Epithelial cell of esophagus (primary cell): ENCODE measurements at places on chromosomes 13 and 19.

GRCh38 chr13:99040536-99041131 is 62.8 kb upstream of the DOCK9 start:
- DNase-seq = peak; percentile 26

GRCh38 chr13:25286308-25286968 is 850 bp downstream of the MTMR6 start:
- DNase-seq = peak; percentile 61

DNA sequence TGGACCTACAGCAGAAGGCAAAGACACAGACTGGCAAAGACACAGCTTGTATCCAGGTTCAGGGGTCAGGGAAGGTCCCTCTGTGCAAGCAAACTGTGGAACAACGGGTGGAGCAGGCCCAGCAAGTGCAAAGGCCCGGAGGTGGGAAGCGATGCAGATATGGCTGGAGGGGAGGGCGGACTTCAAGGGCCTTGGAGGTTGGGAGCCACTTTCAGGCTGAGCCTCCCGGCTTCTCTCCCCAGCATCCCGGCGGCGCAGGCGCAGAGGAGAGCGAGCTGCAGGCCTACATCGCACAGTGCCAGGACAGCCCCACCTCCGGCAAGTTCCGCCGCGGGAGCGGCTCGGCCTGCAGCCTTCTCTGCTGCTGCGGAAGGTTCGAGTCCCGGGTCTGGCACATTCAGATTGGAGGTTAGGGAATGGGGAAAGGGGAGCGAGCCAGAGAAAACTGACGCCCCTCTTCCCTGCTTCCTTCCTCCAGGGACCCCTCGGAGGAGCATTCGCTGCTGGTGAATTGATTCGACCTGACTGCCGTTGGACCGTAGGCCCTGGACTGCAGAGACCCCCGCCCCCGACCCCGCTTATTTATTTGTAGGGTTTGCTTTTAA is 2.1 kb upstream of the PNPLA6 start:
- DNase-seq = peak; percentile 63

- DNase-seq = no peak
Observed at GRCh38 chr13:38752686-38753085, 65.8 kb downstream of the FREM2 start.

DNA sequence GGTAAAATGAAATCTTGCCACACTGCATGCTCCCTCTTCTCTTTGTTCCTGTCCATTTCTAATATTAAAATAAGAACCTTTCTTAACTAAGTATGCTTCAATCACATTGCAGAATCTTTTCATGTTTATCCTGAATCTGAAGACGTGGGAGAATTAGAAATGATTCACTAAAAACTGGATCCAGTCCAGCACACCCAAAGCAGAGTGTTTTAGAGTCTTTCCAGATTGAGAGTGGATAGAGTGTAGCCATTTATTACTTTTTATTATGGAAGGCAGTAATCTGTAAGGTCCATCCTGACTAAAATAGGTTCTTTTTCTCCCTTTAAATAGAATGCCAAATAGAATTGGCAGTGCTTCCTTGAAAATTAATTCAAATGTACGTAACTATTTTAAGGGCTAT is 453.5 kb downstream of the TDRD3 start:
- peak; percentile 28 for DNase-seq

- DNase-seq = no peak
Observed at GRCh38 chr19:1253514-1254080, 5.2 kb downstream of the MIDN start.

DNA sequence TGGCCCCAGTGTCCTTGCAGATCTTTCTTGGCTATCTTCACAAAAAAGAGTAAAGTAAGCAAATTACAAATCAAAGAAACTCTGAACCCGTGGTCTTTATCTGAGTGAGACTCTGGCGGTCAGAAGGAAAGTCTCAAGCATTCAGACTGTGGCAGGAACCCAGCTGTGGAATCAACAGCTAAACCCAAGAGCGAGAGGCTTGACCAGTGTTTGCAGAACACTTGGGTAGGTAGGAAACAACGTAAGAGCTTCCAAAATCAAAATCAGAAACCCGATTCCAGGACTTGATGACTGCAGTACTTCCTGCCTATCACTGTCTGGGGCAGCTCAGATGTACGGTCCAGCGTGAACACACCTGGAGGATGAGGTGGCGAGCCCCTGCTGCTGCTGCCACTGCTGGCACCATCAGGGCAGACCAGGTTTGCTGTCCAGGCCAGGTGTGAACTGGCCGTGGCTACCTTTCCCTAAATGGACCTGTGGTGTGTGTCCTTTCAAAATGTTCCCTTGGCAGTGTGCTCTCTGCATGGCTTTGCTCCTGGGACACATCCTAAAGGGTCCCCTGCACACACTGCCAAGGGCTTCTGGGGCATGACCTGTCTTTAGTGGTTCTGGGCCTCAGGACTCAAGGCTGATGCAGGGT is 9.5 kb downstream of the TUBA3C start:
- no peak for DNase-seq

DNA sequence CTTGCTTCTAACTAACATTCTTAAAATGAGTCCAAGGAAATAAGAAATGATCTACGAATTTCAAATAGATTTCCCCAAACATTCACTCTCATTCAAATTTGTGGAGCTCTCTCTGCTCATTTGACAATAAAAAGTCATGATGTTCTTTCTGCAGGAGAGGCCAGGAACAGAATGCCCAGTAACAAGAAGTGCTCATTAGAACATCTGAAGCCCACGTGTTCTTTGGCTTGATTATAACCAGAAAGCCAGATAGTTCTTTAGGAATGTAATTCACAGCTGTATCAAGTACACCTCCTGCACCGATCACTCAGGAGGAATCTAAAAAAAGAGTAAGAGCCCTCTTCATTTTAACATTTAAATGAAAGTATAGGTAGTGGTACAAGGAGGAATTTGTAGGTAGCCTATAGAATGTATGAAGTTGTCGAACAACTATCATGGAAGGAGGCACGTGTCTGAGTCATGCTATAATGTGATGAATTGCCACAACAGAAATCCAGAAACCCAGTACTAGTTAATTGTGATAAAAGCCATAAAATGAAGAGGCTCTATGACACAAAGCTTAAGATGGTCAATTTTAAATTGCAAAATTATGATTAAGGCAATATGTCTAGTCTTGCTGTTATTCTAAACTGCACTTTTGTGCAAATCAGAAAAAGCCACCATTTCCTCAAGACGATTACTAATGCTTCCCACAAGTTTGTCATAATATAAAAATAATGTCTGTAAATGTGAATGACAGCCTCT is 12.8 kb downstream of the MEDAG start:
- peak; percentile 53 for DNase-seq

DNA sequence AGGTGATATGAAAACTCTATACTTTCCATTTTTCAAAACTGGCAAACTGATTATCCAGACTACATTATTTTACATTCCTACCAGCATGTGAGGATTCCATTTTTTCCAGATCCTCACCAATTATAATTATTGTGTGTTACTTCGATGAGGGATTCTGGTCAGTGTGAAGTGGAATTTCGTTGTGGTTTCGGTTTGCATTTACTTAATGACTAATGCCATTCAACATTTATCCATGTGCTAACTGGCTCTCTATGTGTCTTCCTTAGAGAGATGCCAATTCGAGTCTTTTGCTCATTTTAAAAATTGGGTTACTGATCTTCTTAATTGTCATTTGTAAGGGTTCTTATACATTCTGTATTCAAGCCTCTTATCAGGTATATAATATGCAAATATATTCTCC is 1551.3 kb upstream of the MIR17HG start:
- peak; percentile 24 for DNase-seq

- DNase-seq = no peak
Observed at GRCh38 chr19:41154060-41154459, 39.0 kb upstream of the CYP2S1 start.

- peak; percentile 76 for DNase-seq
Observed at GRCh38 chr19:49581007-49581508, at the start of gene PRRG2. PRRG2 (plus strand) TSS chr19:49581316; CDS start chr19:49583220, 1,904 bp downstream.

DNA sequence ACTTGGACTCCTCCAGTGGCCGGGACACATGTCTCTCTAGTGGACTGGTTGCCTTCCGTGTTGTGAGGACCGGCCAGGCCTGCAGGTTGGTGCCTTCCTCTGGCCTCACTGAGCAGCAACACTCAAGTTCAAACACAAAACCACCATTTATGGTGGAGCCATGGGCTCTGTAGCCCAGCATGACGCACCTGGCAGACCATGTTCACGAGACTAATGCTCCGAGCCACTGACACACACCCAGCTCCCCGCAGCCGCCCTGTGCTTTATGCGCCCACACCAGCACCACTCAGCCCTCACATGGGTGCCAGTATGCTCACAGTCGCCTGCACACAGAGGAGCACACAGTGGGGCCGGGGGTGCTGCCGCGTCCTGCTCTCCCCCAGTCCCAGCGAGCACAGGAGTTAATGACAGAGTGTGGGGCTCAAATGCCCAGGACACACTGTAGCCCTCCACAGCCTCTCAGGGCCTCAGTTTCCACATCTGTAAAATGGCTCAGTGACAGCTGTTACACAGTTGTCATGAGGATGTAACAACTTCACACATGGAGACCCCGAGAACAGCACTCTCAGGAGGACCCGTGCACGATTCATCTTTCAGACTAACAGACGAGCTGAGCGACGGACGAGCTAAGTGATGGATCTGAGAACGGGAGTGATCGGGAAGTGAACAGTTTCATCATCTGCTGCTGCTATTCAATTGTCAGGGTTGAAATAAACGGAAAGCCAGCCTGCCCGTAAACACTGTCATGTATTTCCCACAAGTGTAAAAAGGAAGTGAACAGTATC is 7.8 kb downstream of the GAS6 start:
- no peak for DNase-seq

- DNase-seq = no peak
Observed at GRCh38 chr13:35159041-35159440, 217.0 kb downstream of the NBEA start.

GRCh38 chr13:22432690-22433089 is 748.1 kb upstream of the SGCG start:
- no peak for DNase-seq

GRCh38 chr13:98795220-98795619 is 42.7 kb upstream of the SLC15A1 start:
- DNase-seq = no peak

GRCh38 chr13:94394723-94395122 is 84.8 kb downstream of the DCT start:
- DNase-seq = no peak

DNA sequence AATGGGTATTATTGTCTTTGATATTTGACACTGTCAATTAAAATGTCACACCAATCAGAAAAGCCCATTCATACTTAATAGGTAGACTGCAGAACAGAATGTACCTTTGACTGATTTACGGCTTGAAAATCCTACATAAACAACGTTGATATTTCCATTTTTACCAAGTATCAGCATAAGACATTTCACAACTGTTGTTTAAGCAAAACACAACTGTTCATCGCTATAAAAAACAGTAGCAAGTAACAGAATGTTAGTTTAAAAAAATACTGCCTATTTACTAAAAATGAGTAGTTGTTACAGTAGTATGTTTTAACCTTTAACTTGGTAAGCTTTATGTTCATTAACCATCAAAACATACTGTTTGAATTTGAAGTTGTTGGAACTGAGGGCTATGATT is 1096.6 kb downstream of the PCDH17 start:
- no peak for DNase-seq

GRCh38 chr19:40623403-40624251 is 22.5 kb downstream of the LTBP4 start:
- DNase-seq = peak; percentile 86

DNA sequence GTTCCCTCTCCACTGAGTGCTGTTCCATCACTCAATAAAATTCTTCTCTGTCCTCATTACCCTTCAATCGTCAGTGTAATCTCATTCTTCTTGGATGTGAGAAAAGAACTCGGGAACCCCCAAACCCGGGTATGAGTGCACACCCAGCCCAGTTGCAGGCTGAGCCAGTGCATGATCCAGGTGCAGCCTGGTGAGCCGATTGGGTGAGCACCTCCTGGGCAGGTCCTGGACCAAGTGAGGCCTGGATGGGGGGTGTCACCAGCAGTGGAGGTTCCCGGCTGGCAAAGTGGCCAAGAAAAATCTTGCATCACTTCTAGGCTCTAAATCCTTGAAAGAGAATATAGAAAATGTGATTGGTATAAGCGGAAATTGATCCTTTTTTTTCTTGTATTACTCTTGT is 878.8 kb upstream of the KLHL1 start:
- no peak for DNase-seq

- peak; percentile 89 for DNase-seq
Observed at GRCh38 chr19:48469289-48469881, at the start of gene CYTH2. CYTH2 (plus strand) TSS chr19:48469369; CDS start chr19:48469508, 139 bp downstream.

- DNase-seq = no peak
Observed at GRCh38 chr13:46679369-46680120, 117.4 kb downstream of the ESD start.

DNA sequence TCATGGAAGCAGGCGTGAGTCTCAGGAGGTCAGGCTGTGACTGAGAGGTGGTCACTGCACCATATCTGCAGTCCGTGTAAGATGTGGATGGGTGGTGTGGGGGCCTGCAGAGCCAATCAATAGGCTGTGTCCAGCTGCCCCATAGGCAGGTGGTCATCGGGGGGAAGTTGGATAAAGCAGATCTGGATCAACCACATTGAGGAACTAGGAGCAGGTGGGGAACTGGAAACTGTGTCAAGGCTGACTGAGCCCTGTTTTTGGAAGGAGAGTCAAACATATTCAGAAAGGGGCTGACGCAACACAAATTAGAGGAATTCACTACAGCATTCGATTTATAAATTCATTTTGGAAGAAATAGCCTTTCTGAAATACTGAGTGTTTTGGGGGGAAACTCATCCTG is 15.0 kb downstream of the CLEC4M start:
- DNase-seq = no peak
